ENCODE measurements at places on chromosomes 7 and 10.
A peak's percentile ranks its signal among the peaks of the same experiment; 100 is the strongest.

GRCh38 chr7:41544241-41544640 lies 158.6 kb downstream of the INHBA start:
- no peak for DNase-seq

- DNase-seq, result no peak
Observed at GRCh38 chr7:108452707-108453106, 3.5 kb downstream of the NRCAM start.

GRCh38 chr10:131773370-131774343 lies 127.2 kb upstream of the PPP2R2D start:
- DNase-seq, result no peak

GRCh38 chr10:99682032-99682431 lies 22.7 kb downstream of the ENTPD7 start:
- DNase-seq, result no peak

DNA sequence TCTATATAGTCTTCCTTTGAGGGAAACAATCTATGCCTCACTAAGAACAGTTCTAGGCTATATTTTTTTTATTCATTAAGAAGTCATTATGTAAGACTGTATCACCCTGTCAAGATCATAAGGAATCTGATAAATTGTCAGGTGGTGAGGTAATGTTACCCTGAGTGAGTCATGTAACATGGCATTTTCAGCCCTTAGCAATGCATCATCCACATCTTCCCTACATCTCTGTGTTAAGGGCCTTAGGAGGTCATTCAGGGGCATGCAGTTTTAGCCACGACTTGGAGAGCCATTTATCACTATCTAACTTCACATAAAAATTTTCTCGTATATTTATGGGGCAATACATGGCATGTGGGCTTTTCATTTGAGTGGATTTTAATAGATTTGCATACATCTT lies 924.5 kb upstream of the MBL2 start:
- no peak for DNase-seq

DNA sequence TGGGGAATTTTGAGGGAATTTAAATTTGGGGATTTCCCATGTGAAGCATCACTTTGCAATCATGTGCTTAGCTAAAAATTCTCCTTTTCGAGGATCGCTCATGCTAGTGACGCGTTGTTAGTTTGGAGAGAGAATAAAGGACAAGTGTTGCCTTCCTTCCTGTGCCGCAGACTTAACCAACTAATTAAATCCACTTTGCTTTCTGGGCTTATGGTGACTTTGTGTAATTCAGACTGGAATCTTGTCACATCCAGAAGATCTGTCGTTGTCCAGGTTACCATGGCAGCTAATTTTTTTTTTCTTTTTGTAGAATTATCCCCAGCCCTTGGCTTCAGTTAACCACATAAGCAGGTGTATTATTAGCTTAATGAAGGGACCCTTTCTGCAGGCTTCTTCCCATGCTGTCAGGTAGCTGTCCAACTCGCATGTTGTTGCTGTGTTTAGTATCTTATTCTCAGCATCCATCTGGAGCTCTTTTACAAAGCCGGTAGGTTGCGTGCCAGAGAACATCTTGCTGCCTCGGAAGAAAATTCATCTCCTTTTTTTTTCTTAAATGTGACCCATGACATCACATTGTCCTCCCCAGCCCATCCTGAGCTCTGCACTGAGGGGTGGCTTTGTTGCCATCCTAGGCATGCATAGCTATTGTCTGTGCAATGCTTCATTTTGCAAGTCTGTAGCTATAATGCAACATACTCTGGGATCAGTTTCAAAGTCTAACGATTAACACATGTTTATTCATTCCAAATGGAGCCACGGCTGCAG lies 47.2 kb upstream of the NRP1 start:
- no peak for DNase-seq

DNA sequence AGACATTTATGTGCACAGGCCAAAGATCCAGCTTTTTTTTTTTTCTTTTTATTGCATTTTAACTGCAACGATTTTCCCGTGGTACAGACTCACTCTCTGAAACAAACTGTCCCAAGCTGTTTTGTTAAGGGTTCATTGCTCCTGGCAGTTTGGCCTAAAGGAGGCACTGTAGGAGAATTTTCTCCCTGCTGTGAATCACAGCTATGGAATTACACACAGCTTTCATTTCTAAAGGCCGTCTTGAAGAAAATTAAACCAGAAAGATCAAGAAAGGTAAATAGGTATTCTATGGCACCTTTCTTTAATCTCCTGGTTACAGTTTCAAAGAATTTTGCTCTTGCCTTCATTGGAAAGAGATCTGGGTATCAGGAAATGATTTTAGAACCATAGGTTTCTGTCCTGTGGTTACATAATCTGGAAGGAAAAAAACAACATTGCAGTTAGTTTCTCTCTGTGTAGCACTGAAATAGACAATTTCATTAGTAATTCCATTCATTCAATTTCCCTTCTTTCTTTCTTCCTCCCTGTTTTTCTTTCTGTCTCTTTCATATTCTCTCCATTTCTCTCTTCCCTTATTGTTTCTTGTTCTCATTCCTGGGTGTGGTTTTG lies 51.2 kb downstream of the PDK4 start:
- DNase-seq, result no peak

DNA sequence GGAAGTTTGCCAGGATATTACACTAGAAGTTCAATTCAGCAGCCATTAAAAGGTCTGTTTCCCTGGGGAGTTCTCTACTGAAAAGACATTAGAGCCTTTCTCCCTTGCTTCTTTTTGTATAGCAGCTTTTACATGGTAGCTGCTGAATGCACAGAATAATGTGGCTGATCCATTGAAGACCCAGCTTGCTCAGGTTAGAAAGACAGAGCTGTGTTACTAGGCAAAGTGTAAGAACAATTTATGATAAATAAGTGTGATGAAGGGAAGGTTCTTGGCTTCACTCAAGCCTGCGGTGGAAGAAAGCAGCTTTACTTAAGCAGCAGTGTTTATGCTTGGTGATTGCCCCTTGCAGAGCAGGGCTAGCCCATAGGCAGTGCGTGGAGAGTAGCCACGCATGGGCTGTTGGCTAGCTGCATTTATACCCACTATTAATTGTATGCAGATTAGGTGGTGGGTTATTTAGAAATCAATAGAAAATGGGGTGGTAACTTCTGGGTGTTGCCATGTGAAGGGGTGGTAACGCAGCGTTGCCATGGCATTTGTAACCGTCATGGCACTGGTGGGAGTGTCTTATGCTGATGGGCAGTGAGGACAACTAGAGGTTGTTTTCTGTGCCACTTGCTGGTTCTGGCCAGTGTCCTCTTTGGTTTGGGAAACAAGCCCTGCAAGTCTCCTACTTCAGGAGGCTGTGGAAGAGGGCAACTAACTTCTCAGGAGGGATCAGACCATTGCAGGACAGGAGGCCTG lies 942.9 kb downstream of the NRG3 start:
- no peak for DNase-seq

GRCh38 chr10:106573106-106573505 lies 591.4 kb downstream of the SORCS1 start:
- no peak for DNase-seq

DNA sequence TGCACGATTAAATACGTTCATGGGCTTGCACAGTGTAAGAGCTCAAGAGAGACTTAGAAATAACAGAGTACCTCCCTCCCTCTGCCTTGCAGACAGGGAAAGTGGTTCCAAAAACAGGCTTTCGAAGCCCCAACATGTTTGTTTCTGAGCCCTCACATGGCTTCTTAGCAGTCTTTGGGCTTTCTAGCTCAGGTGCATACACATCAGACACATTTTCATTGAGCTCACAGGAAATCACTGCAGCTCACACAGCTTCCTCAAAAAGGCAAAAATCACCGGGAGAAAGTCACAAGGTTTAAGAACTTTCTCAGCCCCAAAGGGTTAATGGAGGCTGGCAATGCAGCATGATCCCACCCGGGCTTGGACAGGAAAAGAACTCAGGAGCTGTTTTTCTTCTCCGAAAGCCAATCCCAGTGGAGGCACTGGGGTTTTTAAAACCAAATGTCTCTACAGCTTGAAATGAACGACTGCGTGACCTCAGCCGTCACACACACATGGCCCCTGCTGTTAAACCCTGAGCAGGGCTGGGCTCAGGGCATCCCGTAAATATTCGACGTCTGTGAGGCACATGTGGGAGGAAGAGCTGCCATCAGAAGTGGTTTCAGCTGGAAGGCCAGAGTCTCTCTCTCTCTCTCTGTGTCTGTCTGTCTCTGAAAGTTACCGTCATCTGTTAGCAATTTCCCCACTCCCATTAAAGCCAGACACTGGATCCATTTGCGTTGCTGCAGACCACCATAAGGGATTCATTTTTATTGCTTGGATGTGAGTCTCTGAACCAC lies 69.7 kb downstream of the CALML3 start:
- DNase-seq, result peak; percentile 41

DNA sequence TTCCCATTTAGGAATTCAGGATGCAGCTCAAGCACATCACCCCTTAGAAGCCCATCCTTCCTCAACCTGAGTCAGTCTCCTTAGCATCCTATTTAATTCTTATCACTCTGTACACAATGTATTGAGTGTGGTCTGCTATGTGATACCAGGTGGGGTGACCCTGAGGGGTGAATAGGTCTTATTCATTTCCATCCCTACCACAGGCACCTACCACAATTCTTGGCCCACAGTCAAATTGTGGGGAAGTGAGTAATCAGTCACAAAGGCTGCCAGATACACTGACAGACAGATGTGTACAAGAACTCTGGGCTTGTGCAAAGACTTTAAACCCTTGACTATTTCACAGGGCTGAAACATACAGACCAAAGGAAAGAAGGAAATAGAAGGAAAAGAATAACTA lies 560.5 kb downstream of the PARD3 start:
- DNase-seq, result peak; percentile 81

GRCh38 chr7:92751902-92752901 lies 84.2 kb downstream of the CDK6 start:
- peak; percentile 95 for DNase-seq

- DNase-seq, result no peak
Observed at GRCh38 chr7:99562114-99562784, 3.8 kb downstream of the ZNF655 start.

DNA sequence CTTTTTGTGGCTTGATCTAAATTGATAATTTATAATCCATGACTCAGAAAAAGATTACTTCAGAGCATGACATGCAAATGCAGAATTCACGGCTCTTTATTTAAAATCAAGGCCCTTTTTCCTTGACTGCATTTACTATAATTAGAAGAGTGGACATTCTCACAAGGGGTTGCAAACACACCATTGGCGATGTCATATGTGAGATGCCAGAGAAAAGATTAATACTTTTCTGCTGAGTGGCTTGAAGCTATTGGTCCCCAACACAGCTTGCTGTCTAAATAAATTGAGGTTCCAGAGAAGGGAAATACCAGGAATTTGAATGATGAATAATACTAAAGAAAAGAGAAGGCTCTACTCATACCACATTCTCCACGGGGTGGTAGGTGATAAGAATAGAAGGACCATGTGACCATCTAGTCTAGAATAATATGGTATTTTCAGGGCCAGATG lies 78.7 kb upstream of the ARID5B start:
- no peak for DNase-seq

DNA sequence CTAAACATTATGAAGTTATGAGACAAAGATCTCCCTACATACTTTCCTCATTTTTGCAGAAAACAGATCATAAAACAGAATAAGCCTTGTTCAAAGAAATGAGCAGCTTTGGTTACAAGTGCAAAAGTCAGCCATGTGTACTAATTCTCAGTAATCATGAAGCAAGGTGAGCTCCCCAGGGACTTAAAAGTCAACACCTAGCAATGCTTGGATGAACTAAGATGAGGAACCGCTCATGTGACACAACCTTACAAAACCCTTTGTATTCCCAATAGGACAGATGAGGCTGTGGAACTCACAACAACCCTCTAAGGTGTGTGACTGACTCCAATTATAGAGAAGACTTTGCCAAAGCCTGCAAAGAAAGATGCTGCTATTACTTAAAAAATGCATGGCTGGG lies 154.5 kb downstream of the SLC25A13 start:
- DNase-seq, result no peak

- no peak for DNase-seq
Observed at GRCh38 chr10:113305871-113306270, 247.0 kb upstream of the HABP2 start.

DNA sequence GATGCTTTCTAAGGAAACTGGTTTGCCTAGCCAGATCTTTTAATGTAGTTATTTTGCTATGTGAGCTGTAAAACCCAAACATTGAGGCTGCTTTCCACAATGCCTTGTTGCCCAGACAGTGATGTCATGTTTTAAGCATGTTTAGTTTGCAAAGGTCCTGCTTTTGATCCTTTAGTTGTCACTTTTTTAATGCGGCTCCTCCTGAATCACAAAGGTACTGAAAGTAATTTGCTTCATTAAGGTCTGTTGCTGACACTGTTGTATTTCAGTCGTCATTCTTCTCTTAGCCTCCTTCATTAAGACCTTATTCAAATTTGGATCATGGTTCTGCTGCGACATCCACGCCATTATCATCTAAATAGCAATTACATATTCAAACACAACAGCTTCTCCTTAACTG lies 10.6 kb downstream of the RPA3 start:
- peak; percentile 30 for DNase-seq

DNA sequence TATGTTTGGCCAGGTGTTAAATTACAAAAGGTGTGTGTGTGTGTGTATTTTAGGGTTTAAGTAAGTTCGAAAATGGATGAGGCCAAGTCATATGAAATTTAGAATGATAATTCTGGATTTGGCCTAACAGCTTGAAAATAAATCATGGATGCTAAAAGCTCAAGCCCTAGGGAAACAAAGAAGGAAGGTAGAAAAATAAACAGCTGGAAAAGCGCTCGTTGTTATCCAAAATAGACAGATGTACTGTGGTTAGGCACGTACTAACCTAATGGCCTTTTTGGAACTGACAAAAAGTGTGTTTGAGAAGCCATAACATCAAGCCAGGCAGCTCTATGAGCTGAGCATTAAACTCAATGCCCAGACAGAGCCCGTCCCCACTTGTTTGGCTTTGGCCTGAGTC lies 17.5 kb upstream of the PALS2 start:
- DNase-seq, result no peak

DNA sequence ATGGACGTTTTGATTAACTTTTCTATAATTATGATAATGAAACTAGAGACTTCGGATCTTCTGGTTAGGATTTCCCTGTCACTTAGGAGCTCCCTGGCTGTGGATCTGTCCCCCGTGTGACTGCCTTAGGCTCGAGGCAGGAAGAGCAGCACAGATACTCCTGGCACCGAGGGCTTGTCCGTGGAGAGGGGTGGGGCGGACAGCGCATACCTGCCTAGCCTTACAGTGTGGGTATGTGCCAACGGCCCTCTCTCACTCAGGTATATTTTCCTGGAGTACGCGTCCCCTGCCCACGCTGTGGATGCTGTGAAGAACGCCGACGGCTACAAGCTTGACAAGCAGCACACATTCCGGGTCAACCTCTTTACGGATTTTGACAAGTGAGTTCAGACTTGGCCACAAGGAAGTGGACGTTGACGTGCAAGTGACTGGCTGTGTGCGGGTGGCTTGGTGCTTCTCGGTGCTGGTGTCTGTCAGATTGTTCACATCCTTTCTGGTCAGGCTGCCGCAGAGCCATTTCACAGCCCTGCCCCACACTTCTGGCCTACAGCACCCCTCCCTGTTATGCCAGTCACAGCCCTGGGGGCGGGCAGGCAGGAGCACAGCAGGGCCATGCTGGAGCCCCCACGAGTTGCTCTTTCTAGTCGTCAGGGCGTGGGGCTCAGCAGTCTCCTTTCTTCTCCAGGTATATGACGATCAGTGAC lies 7.9 kb downstream of the EIF3B start:
- DNase-seq, result no peak
